ENCODE measurements at places on chromosomes 2 and 18.

- H3K36me3 ChIP-seq: no peaks in the 10 kb centered on the region
- no peak for DNase-seq
- H3K27ac ChIP-seq: no peak overlapping the region
- peaks cover 1% of the 10 kb centered on the region for H3K4me1 ChIP-seq
Observed at GRCh38 chr2:114237331-114237730, 205.1 kb upstream of the DPP10 start.

- no peak overlapping the region for H3K4me3 ChIP-seq
- H3K27ac ChIP-seq: no peak overlapping the region
- no peaks in the 10 kb centered on the region for H3K36me3 ChIP-seq
- H3K4me1 ChIP-seq: peaks cover 4% of the 10 kb centered on the region
Observed at GRCh38 chr2:487186-488079, 189.8 kb downstream of the TMEM18 start.

DNA sequence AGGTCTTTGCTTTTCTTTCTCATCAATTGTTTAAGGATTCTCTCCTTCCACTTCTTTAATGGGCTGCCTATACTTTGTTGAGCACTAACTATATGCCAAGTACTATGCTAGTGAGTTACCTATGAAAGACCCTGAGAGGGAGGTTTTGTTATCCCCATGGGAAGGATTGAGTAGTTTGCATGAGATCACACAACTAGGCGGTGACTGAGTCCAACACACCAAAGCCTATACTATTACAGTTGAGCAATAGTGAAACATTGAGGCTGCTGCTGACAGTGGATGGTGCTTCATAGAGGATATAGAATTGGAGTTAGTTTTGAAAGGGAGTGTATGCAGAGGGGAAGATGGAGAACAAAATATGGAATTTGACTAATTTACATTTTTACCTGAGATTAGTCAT, 15.8 kb downstream of the NABP1 start:
- no peaks in the 10 kb centered on the region for H3K27me3 ChIP-seq
- no peak overlapping the region for H3K4me3 ChIP-seq
- no peak for DNase-seq
- no peaks in the 10 kb centered on the region for H3K36me3 ChIP-seq

DNA sequence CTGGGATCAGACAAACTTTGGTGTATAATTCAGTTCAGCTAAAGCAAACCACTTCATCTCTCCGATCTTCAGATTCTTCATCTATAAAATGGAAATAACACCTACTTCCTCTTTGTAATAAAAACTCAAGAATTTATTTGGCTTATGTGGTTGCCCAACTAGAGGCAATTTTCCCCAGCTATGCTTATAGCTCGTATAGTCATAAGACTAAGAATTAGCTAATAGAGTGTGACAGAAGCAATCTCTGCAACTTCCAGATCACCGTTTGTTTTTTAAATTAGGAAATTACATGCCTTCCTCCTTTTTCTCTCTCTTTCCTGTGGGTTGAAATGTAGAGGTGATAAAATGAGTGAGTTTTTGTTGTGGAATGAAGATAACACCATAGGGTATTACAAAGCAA, 35.3 kb upstream of the KCNF1 start:
- no peak for DNase-seq
- H3K27ac ChIP-seq: no peak overlapping the region
- no peaks in the 10 kb centered on the region for H3K4me1 ChIP-seq
- H3K36me3 ChIP-seq: peaks cover 2% of the 10 kb centered on the region
- no peak overlapping the region for H3K4me3 ChIP-seq
- H3K27me3 ChIP-seq: peaks cover 10% of the 10 kb centered on the region

DNA sequence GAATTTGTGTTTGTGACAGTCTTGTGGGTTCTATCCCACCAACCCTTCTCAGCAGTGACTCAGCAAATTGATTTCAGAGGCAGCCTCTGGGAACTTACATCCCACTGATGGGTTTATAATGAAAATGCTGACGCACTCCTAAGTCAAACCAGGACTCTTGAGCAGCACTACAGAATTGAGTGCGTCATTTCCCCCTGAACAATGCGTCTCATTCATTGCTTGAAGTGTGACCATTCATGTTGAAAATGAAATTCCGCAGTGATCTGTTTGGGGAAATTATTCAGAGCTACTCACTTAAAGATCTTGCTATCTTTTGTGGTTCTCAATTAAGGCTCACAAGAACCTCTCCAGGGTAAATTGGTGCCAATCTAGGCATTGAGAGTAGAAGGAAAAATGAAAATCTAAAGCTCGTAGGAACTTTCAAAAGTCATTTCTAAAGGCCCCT, 417.7 kb upstream of the SLC14A2 start:
- DNase-seq: no peak
- no peak overlapping the region for H3K27ac ChIP-seq
- H3K4me1 ChIP-seq: no peaks in the 10 kb centered on the region
- no peak overlapping the region for H3K4me3 ChIP-seq
- H3K27me3 ChIP-seq: no peaks in the 10 kb centered on the region

DNA sequence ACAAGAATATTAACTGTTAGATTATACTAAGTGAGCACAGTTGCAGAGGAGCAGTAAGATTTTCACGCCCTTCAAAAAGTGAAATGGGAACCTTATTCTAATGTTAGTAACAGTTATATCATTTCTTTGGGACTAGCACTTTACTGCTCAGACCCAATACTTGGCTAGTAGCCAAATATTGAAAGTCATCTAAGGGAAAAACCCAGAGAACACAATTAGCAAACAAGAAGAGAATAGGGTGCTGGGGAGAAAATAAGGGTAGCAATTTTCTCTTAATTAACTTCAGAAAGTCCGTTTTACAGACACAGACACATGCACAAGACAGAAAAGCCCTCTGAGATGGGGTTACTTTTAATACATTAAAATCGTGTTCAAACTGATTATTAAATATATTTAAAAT, 71.8 kb downstream of the ID2 start:
- H3K36me3 ChIP-seq: peaks cover 44% of the 10 kb centered on the region
- H3K27ac ChIP-seq: peak overlapping the region; percentile 11
- DNase-seq: no peak
- H3K4me3 ChIP-seq: no peak overlapping the region

- no peak for DNase-seq
- H3K36me3 ChIP-seq: peaks cover 61% of the 10 kb centered on the region
- H3K27ac ChIP-seq: no peak overlapping the region
- no peak overlapping the region for H3K4me3 ChIP-seq
- no peaks in the 10 kb centered on the region for H3K27me3 ChIP-seq
Observed at GRCh38 chr2:202757339-202757738, 114.2 kb downstream of the ICA1L start.

Measured in mesothelial cell of epicardium (in vitro differentiated cells).